ENCODE measurements at places on chromosomes 5 and 9.

GRCh38 chr5:78640662-78641474 is 7.7 kb downstream of the LHFPL2 start:
- DNase-seq = peak; percentile 38

DNA sequence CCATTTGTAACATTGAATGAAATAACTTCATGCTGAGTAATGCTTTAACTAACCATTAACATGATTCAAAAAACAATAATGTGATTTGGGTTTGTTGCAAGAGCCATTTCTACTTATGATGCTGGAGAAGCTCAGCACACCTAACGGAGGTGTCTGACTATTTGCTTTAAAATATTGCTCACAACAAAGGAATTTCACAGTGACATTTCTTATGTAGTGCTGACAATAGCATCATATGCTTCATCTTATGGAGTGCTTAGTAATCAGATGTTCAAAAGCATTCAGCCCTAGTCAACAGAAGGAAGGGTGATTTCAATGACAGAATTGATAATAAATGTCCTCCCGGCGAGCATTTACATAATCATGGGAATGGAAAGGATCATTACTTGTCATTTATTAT is 1003.3 kb upstream of the COX7C start:
- DNase-seq = peak; percentile 21

GRCh38 chr5:94103514-94104245 is 362.3 kb upstream of the POU5F2 start:
- no peak for DNase-seq

- peak; percentile 70 for DNase-seq
Observed at GRCh38 chr9:16871336-16872151, 1.1 kb upstream of the BNC2 start.

GRCh38 chr5:79954620-79955019 is 36.4 kb downstream of the MTX3 start:
- DNase-seq = no peak

GRCh38 chr9:128470560-128470959 is 14.8 kb downstream of the ODF2 start:
- peak; percentile 42 for DNase-seq

GRCh38 chr9:88712484-88712883 is 177.5 kb downstream of the NXNL2 start:
- DNase-seq = no peak

DNA sequence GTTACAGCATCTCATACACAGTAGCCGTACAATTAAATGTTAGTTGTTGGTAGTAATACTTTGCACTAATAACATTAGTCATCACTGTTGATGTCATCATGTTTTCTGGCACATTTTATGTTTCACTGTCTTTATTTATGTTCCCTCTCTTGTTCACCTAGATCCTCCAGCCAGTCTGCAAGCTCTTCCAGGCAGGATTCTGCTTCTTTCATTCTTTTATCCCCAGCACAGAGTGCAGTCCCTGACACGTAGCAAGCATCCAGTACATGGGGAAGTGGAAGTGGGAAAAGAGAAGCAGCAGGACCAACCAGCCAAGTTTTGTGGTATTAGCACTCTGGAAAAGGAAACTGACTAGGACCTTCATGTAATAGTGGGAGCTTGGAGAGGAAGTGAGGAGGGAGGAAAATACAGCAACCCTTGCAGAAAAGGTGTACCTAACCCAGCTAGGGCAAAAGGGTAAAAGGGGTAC is 89.7 kb upstream of the SLC44A1 start:
- DNase-seq = peak; percentile 24

GRCh38 chr9:131627648-131628458 is 82.5 kb downstream of the PRRT1B start:
- DNase-seq = peak; percentile 40

- DNase-seq = no peak
Observed at GRCh38 chr5:125715216-125715615, 708.0 kb upstream of the GRAMD2B start.

DNA sequence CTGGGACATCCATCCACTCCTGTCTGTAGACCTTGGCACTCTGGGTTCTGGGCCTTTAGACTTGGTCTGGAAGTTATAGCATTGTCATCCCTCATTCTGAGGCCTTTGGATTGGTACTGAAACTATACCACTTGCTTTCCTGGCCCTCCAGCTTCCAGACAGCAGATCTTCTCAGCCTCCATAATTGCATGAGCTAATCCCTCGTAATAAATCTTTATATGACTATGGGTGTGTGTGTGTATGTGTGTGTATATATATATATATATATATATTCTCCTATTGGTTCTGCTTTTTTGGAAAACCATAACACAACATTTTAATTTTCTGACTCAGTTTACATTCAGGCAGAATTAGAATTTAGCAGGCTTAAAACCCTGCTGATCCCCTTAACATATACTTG is 180.5 kb downstream of the ENC1 start:
- no peak for DNase-seq

DNA sequence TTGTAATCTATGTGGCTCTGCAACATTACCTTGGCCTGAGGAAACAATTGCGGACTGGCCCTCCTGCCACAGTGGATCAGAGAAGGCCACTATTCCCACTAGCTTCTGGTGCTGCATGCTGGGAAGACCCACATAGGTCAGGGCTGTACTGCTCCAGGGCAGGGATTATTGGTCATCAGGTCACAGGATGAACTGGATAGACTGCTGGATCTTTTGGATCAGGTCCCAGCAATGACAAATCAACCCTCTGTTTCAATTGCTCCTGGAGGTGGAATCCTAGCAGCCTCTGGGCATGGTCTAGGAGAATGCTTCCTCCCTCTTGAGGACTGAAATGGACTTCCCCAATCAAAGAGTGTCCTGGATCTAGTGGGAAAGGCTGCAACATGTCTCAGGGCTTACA is 66.7 kb upstream of the PHF24 start:
- no peak for DNase-seq

- DNase-seq = no peak
Observed at GRCh38 chr5:132653716-132654115, 4.3 kb upstream of the IL13 start.

DNA sequence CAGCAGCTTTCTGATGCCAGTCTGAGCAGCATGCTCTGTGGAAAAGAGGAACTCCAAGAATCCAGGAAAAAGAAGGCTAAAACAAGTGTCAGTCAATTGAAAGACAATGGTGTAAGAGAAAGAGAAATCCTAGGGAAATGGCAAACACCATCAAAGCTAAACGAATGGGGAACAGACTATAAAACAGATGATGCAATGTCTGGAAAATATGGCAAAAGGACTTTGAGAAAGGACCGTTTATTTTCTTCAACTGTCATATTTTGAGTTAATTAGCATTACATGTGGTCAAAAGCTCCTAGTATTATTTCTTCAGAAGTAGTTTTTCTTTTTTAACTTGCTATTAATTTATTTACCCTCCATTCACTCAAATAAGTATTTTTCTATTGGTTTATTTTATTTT is 465.2 kb downstream of the LRRC70 start:
- DNase-seq = no peak

- DNase-seq = no peak
Observed at GRCh38 chr9:133696071-133696472, 42.1 kb downstream of the SARDH start.

DNA sequence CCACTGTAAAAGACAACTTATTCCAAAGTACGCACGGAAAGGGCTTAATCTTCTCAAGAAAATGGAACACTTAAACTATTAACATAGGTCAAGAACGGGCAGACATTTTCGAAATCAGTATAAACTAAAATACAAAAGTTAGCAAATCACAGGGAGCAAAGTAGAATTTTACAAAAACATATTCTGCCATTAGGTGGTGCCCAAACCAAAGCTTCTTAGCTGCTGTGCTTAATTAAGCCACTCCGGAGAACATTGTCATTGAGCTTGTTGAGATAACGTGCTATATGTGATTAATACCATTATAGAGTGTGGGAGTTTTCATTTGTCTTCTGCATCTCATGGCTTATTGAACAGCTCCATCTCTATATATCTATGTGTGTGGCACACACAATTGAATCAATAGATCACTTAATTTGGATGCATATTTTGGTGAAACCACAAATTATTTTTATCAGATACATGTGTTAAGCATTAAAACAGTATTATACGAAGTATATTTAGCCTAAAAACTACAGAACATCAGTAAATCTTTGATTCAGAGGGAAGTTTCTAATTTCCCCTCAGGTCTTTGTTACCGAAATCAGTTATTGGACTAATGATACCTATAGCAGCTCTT is 23.4 kb downstream of the UBLCP1 start:
- DNase-seq = peak; percentile 37

DNA sequence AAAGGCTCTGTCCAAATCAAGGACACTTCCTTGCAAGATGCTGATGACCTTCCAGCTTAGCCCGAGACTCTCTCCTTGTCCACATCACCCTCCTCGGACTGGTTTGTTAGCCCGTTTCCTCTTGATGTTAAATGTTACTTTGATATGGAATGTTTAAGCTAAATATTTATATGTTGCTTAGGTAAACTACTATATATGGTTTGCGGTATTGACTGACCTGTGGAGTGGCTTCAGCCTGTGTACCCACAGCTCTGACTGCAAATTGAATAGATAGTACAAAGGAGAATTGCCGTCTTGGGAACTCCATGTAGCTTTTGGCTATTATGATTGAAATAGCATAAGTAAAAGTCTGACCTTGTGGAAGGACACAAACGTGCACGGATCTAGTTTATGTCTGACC is 422.0 kb downstream of the YTHDC2 start:
- no peak for DNase-seq

DNA sequence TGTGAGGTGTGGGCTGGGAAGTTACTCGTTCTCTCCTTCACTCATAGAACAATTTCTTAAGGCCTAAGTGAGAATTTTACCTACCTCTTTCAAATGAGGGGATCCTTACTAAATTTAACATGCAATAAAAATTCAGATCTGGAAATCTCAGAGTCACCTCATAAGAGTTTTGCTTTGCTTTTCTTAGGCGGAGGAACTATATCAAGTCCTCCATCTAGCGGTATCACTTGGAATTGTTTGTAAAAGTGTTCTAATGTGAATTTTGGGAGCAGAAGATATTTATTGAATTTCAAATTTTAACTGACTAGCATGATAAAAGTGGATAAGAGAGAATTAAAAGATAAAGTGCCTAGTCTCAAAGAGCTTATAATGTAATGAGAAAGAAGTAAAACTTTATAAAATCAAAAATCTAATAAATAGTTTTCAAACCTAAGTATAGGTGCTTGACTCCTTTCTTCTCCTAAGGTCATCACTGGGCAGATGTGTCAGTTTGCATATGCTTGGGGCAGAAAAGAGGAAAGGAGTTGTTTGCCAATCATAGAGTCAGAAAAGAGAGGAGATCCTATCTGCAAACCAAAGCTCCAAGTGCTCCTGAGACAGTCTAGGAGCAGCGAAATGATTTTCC is 145.7 kb upstream of the DAB2 start:
- DNase-seq = peak; percentile 34

GRCh38 chr5:93078082-93079038 is 502.7 kb downstream of the NR2F1-AS1 start:
- DNase-seq = peak; percentile 99
